ENCODE measurements at places on chromosomes 3 and 15.

DNA sequence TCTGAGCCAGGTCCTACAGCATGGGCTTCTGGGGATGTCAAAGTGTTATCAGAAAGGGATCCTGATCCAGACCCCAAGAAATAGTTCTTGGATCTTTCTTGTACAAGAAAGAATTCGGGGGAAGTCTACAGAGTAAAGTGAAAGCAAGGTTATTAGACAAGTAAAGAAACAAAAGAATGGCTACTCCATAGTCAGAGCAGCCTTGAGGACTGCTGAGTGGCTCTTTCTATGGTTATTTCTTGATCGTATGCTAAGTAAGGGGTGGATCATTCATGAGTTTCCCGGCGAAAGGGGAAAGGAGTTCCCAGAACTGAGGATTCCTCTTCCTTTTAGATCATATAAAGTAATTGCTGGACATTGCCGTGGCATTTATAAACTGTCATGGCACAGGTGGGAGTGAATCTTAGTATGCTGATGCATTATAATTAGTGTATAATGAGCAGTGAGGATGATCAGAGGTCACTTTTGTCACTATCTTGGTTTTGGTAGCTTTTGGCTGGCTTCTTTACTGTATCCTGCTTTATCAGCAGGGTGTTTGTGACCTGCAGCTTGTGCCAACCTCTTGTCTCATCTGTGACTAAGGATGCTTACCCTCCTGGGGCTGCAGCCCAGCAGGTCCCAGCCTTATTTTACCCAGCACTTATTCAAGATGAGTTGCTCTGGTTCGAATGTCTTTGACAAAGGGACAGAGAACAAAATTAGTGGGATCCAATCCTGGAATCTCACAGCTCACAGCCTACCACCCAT is 41.0 kb downstream of the CRYGS start:
- no peak for DNase-seq

- no peak for DNase-seq
Observed at GRCh38 chr3:172804323-172804722, 53.8 kb downstream of the ECT2 start.

GRCh38 chr3:52892625-52893311 is 4.6 kb downstream of the STIMATE start:
- DNase-seq, result no peak

DNA sequence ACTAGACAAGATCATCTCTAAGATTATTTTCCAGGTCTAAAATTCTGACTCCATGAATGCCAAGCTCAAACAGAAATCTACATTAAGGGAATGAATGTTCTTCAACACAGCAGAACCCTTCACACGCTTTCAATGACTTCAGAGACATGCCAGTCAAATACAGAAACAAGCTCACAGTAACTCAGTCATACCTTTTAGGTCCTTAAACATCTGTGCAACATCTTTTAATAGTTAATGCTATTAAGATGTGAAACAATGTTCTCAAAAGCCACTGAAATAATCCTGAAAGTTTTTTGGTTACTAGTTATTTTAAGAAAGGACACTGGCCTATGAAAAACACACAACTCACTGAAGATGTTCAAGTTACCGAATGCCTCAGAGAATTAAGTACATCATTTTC is 2.5 kb downstream of the DLG1 start:
- DNase-seq, result no peak

DNA sequence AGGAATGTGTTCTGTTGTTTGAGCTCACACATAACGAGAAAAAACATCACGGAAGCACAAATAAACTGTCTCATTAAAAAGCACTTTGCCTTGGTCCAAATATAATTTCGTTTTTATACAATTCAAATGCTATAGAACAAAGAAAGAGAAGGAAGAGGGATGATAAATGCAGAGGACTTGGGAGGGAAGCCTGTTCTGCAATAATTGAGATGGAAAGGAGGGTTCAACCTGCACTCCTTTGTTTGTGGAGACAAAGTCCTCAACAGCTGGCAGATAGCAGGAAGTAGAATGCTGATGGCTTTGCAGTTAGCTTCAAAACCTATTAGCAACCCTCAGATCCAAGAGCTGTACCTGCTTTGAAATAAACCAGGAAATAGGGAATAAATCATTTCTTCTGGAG is 1010.8 kb downstream of the FHIT start:
- no peak for DNase-seq

DNA sequence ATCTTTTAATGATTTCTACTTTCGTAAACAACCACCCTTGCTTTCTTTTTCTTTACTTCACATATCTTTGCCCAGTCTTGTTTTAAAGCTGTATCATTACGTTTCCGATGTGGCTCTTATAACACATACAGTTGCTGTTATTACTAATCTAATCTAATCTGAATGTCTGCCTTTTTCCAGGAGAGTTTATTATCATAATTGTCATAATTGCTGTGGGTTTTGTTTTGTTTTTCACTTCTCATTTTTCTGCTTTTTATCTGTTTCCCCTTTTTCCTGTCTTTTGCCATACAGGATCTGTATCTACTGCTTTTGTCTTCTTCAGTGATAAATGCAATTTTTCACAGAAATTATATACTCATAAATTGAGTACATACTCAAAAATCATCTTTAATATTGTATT is 24.9 kb downstream of the HACL1 start:
- no peak for DNase-seq

DNA sequence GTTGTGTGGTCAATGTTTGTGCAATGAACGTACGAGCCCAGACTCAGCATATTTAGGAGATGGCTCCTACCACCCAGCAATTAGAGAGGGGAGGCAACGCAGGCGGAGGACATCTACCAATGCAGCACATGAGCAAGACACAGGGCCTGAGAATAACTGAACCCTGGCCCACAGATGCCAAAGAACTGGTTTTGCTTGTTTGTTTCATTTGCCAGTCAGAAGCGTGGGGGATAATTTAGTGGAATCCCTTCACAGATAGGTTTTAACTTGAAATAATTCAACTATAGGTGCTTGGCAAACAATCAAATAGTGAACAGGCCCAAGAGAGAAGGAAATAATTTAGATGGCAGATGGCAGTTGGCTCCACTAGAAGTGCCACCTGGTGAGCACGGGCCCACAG is 54.8 kb downstream of the LIPC start:
- DNase-seq, result no peak

GRCh38 chr15:28208583-28208982 is 109.5 kb upstream of the OCA2 start:
- DNase-seq, result no peak

DNA sequence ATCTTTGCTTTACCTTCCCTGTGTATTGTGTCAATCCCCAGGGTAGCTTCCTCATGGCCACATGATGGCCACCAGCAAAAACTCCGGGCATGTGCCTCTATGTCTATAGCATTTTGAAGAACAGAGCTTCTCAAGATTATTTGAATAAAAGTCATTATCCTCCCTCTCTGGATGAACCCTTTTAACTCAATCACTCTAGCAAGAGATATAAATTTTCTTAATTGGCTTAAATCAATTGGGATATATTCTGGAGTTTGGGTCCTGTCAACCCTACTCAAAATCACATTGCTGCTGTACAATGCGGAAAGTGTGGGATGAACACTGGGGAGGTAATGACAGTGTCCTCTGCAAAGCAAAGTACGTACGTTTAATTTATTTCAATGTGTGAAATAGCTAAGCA is 370.6 kb upstream of the LRRC3B start:
- no peak for DNase-seq

DNA sequence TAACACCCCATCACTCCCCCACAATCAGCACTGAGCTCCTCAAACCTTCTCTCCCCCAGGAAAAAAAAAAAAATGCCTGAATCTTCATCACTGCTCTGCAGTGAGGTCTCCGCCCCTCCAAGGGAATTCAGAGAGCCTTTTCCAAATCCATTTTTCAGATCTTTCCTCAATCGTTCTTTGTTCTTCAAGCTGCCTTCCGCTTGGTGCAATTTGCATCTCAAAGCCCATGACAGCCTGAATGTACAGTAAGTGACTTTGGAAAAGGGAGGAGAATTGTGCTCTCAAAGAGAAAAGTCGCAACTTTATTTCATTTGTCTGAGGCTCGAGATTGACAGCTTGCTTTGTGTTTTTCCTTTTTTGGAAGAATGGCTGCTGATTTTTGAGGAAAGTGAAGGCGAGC is 75.0 kb downstream of the CORO2B start:
- DNase-seq, result no peak

DNA sequence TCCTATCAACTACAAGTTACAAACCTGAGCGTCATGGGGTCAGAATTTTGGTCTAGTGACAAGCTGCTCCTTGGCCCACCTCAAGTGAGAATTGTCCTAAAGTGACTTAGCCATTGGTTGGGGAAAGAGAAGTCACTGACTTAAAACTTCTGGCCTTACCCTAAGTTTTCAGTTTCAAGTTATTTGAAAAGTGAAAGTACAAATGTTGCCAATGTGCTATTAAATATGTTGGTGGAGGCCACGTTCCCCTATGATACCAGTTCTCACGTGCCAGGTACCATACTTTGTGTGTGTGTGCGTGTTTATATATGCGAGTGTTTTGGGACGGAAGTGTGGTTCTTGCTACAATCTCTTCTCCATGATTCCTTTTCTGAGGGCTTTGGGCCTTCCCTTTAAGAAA is 22.6 kb upstream of the RASGRP1 start:
- no peak for DNase-seq

GRCh38 chr15:71677352-71677751 is 133.0 kb upstream of the NR2E3 start:
- no peak for DNase-seq

DNA sequence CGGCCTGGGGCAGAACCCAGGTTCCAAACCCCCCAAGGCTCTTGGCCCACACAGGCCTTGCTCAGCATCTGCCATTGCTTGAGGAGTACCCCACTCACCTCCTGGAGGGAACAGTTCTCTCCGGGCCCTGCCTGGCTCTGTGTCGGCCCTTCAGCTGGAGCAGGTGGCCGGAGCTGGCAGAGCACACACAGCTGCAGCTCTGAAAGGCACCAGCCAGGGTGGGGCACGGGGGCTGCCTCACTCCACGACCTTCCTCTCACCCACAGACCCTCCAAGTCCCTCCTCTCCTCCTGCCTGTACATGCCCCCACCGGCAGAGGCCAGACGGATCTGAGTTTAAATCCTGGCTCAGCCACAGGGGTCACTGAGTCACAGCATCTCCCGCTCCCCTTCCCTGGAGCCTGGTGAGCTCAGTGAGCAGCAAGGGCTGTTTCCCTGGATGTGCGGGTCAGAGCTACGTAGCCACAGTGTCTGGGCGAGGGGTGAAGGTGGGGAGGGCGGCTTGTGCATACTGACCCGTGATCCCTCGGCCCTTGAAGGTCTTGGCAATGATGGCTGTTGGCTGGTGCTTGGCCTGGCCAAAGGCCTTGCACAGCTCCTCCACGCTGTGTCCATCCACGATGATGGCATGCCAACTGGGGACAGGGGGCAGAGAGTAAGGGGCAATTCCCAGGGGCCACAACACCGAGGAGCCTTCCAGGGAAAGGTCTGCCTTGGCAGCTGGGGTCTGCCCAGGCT is 23.0 kb downstream of the TKT start:
- DNase-seq, result no peak

- no peak for DNase-seq
Observed at GRCh38 chr3:45554006-45554666, 40.4 kb upstream of the LIMD1 start.

DNA sequence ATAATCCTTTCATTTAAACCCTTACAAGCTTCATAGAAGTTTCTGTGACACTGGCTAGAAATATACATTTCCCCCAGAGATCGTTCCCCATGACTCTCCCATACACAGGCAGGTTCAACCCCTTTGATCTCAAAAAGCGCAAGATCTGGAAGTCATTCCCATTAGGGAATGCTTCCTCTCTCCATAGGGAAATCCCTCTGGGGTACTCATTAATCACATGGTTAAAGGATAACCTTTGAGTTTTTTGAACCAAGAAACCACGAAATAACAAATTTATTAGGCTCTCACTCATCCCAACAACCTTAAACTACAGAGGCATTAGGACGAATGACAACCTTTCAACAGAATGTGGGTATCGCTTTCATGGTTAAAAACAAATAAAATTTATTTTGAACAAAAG is 211.9 kb upstream of the PRICKLE2 start:
- DNase-seq, result no peak

DNA sequence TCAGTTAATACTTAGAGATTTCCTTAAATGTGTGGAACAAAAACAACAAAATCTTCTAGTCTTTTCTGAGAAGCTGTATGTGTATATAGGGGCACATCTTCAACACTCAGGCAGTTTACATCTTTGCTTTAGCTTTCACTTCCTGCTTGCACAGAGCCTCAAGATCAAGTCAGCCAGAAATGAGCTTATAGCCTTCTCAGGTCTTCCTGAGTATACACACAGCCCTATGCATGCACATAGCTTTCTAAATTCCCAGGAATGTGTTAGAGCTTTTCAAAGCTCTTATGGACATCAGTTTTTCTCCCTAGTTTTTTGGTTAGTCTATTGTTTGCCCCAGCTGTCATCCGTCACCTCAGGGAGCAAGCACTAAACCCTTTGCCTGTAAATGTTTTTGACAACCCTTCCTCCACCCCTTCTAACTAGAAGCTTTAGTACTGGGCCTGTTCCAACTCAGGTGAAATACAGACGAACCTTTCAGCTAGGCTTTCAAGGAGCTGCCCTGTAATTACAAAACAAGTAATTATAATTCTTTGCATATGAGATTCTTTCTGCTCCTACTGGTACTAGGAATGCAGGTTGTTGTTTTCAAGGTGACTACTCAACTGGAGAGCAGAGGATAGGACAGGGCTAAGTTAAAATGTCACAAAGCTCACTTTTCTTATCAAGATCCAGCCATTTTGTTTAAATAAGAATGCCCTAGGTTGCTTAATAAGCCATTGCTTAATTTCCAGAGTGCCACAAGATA is 22.6 kb upstream of the MTMR10 start:
- DNase-seq, result no peak

DNA sequence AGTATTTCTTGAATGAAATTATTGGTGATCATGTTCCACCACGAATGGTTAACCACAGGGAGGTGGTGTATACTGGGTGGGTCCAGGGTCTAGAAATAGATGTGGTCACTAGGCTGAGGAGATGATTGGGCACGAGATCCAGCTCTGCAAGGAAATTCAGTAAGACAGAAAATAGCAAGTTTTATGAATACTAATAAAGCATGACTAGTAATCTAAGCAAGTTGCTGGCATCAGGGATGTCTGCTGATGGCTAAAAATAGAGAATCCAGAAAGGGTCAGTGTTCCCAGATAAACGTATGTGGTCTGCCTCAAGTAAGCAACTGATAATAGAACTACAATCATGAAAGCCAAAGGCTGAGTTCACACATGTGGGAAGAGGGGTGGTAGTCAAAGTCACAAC is 108.3 kb upstream of the FRMD4B start:
- DNase-seq, result no peak

DNA sequence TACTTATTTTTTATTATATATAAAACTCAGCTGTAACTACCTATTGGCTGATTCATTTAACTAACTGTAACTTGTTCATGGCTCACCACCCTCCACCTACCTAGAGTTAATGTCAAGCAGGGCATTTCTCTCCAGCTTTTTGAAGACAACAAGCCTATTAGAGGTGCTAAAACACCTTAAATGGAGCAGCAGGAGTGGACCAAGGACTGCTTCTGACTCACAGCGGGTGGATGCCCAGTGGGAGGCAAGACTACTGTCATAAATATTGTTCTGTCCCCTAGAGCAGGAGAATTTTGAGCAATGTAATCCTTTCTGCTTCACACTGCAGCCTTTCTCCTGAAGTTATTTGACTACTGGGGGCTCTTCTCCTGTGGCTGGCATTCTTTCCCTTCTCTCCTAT is 146.9 kb downstream of the CLSTN2 start:
- no peak for DNase-seq

Measured in keratinocyte (primary cell).